ENCODE measurements at places on chromosomes 16 and 17.

- no peak for DNase-seq
These were observed 4.9 kb upstream of the MAP2K3 start for GRCh38 chr17:21279582-21279981.

DNA sequence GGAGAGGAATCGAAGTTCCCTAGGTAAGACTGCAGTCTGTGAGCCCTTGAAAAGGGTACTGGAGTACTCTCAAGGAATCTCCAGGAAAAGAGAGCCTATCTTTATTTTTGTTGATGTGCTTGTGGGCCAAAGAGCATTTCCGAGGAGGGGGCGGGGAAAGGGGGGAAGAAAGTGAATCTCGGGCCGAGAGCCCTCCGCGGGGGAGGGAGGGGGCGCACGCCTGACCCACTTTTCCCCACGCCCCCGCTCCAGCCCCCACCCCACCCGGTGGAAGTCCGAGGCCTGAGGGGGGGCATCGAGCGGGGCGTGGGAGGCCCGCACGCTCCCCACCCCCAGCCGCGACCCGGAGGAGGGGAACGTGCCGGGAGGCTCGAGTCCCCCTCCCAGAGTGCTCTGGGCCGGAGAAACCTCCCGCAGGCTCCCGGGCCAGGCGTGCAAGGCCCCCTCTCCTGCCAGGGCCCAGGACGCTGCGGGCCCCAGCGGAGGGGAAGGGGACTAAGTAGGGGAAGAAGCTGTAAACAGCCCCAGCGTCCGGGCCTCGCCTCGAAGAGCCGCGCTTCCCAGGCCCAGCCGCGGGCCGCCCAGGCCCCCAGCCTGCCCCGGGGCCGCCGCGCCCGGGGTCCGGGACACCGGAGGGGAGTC is 444 bp downstream of the HELZ start:
- DNase-seq, result peak; percentile 33

DNA sequence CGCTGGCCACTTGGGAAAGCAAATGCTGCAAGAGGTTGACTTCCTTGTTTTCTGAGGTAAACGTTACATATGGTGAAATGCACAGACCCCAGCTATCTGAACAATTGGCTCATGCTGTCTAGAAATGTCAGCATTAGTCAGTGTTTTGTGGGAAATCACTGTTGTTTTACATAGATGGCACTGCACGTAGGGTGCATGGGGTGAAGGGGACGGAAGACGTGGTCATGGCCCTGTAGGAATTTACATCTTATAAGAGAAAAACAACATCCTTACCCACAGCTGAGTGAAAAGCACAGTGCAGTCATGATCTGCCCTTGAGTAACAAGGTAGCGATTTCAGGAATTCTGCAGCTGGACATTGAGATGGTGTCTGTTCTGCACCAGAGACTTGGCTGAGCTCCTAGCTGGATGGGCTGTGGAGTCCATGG is 15.2 kb downstream of the RPTOR start:
- no peak for DNase-seq

DNA sequence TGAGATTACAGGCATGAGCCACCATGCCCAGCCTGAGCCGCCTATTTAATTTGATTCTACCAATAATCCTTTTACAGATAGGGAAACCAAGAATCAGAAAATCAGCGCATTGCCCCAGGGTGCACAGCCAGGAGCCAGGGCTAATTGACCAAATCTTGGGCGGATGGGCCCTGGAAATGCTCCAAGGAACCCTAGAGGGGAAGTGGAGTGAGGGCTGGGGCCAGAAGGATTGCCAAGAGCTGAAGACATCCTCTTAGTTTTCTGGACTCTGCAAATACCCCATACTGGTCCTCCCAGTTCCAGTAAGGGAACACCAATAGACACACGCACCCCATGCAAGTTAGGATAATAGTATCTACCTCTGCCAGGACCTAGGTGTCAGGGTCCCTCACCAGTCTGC is 3.8 kb downstream of the FHOD1 start:
- DNase-seq, result peak; percentile 61

GRCh38 chr17:76104140-76104895 is 731 bp upstream of the EXOC7 start:
- DNase-seq, result no peak

DNA sequence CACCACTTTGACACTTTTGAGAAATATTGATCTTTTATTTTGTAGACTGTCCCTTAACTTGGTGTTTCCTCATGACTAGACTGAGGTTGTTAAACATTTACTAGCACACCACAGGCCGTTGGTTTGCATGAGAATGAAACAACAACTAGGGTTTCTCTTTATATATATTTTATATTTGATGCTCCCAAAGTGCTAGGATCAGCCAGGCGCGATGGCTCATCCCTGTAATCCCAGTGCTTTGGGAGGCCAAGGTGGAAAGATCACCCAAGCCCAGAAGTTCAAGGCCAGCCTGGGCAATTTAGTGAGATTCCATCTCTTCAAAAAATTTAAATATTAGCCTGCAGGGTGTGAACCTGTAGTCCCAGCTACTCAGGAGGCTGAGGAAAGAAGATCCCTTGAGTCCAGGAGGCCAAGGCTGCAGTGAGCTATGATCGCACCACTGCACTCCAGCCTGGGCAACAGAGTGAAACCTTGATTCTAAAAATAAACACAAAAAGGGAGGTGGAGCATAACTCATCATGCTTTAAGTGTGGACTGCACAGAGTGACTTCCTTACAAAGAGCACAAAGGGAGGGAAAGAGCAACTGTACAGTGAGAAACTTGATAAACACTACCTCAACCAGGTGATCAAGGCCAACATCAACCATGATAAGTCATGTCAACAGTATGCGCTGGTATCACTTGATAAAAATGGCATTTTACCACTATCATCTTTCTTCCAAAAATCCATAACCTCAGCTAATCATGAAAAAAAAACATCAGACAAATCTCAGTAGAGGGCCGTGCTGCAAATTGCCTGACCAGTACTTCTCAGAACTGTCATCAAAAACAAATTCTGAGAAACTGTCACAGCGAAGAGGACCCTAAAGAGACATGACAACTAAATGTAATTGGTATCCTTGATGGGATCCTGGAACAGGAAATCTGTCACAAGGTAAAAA is 72.8 kb upstream of the ATF7IP2 start:
- no peak for DNase-seq

DNA sequence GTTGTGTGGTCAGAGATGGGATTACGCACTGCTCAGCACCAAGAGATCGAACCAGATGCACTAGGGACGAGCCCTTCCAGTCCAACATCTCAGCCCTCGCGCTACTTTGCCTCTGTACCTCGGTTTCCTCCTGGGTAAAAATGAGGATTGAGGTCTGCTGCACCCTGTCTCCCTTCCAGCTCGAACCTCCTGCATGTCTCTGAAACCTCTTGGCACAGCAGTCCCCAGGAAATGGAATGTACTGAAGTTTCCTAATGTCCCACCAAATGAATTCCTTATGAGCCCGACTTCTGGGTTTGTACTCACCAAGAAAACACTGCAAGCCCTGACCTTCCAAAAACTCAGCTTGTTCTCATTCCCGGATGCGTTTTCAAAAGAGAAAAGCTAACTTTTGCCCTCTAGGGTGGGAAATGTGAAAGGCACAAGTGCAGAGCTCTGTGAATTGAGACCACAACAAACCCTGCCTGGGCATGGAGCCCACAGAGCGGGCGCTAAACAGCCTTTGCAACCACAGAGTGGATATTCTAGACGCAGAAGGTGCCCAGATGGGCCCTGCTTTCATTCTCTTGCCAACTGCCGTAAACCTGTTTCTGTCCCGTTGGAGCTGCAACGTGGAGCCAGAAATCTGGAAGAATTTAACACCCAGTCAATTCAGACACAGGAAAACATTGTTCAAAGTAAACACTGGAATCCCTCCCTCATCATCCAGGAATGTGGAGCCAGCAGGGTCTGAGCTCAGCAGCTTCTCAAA is 10.3 kb downstream of the CDRT4 start:
- no peak for DNase-seq

DNA sequence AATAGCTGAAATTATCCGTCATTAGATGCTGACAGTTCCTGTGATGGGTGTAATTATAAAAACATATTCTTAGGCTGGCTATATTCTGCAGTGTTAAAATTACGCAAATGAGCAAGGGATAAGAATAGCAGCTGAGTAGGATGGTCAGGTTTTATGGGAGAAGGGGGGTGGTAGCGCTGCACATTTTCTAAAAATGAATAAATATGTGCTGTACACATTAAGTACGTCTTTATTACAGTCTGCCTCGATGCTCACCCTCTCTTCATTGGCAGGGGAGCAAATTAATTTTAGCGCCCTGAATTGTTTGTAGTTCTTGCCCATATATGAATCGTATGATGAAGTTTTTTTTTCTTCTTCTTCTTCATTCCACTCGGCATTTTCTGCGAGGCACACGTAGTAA is 244.2 kb downstream of the SNX29 start:
- no peak for DNase-seq

All from BE2C (cell line).